Fibroblast of the aortic adventitia (primary cell): ENCODE measurements at places on chromosomes 3 and 15.
A peak's percentile ranks its signal among the peaks of the same experiment; 100 is the strongest.

DNA sequence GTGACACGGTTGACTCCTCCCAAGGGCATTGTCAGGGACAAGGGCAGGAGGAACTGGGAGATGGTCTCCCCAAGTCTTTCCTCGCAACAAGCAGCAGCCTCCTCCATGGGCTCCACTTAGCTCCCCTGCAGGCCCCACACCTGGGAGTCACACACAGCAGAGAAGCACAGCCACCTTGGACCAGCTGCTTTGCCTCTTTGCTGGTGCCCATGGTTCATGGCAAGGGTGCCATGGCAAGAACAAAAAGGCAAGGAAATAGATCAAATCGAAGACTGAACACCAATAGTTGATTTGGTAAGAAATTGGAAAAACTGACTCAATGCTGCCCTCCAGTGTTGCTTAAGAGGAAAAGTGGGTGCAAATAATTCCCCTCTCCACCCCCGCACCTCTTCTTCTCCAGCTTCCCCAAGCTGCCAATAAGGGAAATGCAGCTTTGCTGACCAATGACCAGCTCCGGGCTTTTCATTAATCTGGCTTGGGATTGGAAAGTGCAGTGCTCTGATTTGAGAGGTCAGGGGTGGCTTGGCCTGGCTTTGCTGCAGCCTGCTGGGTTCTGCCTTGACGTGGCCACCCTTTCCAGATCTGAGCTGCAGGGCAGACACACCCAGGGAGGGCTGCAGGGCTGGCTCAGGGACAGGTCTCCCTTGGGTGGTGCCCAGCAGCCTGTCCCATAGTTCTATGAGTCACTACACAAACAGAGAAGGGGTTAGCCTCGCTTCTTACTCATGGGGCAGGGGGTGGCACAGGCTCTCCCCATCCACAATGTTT lies 162.0 kb downstream of the KLF13 start:
- DNase-seq, result peak; percentile 96

DNA sequence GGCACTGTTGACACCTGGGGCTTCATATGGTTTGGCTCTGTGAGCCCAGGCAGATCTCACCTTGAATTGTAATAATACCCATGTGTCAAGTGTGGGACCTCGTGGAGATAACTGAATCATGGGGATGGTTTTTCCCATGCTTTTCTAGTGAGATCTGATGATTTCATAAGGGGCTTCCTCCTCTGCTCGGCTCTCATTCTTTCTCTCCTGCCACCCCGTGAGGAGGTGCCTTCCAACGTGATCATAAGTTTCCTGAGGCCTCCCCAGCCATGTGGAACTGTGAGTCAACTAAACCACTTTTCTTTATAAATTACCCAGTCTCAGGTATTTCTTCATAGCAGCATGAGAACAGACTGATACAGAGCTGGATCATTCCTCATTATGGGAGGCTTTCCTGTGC lies 655.9 kb upstream of the ADAMTS9 start:
- DNase-seq, result no peak

DNA sequence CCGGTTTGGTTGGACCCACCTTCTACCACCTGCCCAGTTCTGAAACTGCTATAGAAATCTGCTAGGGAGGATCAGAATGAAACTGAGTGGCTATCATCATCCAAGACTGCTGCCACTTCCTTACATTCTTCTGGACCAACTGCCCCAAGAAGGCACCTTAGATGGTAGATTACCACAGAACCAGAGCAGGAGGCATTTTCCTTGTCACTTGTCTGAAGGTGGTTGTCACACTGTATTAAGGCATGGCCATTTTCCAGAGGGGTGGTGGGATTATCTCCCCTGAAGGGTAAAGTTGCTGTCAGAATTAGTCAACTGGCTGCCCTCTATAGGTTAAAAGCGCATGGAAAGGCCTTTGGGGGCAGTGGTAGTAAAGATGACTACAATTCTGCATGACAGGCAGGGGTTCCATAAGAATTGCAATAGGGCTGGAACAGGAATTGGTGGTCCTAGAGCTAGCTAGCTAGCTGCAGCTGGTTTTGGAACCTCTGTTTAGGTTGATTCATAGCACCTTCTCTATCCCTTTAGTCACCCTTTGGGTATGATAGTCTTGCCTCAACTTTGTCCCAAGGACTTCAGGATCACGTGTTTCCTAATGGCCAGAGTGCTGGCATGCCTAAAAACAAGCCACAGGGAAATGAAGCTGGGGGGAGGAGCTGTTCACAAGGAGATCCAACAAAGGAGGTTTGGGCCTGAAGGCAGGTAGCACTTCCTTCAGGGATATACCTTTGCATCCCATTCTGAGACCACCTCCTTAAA lies 4.8 kb upstream of the CSPG5 start:
- no peak for DNase-seq

DNA sequence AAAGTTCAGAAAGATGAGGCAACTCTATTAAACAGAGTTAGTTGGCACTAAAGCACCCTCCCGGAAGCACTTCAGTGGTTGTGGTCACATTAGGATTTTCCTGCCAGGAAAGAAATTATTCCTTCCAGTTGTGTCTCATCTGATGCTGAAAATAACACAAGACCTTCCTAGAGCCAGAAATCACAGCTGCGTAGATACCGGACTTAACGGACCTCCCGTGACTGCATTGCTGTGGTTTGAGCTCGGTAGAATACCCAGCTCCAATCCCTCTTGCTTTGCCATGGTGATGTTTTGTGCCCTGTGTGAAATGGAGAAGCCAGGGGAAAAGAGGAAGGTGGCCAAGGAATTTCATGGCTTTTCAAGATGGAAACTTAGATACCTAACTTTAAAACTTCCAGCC lies 215.0 kb upstream of the IGF1R start:
- no peak for DNase-seq

GRCh38 chr15:83379579-83379959 lies 67.6 kb upstream of the SH3GL3 start:
- DNase-seq, result no peak

GRCh38 chr3:40172560-40172959 lies 136.9 kb upstream of the EIF1B start:
- DNase-seq, result no peak

DNA sequence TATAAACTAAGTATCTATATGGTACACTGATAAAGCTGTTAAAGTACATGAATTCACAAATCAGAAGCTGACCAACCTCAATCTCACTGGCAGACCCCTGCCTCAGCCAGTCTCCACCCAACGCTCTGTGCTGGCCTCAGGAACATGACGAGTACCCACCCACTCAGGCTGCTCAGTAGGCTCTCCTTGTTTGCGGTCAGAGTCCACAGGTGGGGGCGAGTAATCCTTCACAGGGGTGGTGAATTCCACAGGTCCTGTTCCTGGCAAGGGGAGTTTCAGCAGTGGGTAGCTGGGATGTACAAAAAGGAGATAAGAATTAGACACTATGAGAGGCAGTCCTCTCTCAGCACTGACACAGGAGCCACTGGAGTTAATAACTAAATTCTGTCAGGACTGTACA lies 40.9 kb downstream of the SCAP start:
- no peak for DNase-seq

- DNase-seq, result peak; percentile 21
These were observed 4.3 kb downstream of the PROS1 start for GRCh38 chr3:93969443-93969842.

DNA sequence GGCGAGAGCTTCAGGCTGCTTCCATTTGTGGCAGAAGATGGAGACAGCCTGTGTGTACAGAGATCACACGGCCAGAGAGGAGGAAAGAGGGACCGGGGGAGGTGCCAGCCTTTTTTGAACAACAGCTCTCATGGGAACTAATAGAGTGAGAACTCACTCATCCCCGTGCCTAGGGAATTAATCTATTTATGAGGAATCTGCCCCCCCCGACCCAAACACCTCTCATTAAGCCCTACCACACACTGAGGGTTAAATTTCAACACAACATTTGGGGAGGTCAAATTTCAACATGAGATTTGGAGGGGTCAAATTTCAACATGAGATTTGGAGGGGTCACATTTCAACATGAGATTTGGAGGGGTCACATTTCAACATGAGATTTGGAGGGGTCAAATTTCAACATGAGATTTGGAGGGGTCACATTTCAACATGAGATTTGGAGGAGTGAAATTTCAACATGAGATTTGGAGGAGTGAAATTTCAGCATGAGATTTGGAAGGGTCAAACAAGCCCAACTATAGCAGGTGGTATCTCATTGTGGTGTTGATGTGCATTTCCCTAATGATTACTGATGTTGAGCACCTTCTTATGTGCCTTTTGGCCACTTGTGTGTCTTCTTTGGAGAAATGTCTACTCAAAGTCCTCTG lies 20.6 kb upstream of the RFTN1 start:
- no peak for DNase-seq

DNA sequence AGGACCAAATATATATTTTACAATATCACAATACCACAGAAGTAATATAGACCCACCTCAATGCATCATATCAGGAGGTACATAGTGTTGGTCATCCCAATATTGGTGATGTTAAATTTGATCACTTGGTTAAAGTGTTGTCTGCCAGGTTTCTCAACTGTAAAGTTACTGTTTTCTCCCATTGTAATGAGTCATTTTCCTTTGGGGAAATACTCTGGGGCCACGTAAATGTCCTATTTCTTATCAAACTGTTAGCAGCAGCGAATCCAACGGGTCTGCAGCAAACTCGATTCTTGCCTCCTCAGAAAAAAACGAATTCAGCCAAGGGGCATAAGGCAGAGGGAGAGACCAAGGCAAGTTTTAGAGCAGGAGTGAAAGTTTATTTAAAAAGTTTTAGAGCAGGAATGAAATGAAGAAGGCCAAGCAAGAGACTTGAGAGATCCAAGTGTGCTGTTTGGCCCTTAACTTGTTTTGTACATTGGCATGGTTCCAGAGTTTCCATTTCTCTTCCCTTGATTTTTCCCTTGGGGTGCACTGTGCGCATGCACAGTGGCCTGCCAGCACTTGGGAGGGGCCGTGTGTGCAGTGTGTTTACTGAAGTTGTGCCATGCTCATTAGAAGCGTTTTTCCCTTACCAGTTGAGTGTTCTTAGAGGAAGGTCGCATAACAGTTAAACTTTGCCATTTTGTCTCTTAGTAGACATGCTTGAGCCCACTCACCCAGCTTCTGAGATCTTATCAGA lies 512.5 kb downstream of the AGBL1 start:
- DNase-seq, result no peak

DNA sequence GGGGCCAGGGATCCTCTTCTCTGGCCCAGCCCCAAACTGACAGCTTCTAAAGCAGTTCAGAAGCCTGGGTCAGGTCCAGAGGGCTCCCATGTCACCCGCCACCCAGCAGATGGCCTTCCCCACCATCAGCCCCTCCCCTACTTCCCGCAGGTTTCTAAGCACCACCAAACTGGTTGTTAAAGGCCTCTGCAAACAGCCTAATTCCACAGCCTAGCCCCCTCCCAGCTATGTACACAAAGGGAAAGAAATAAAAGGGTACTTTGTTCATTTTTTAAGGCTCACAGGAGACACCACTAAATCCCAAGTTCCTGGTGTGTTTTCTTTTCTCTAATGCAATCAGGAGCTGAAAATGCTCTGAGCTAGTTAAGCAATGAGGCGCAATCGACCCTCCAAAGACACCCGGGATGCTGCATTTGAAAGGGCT lies 30.6 kb downstream of the PLCH1 start:
- DNase-seq, result no peak

GRCh38 chr15:63930034-63930433 lies 96.3 kb upstream of the HERC1 start:
- DNase-seq, result no peak

DNA sequence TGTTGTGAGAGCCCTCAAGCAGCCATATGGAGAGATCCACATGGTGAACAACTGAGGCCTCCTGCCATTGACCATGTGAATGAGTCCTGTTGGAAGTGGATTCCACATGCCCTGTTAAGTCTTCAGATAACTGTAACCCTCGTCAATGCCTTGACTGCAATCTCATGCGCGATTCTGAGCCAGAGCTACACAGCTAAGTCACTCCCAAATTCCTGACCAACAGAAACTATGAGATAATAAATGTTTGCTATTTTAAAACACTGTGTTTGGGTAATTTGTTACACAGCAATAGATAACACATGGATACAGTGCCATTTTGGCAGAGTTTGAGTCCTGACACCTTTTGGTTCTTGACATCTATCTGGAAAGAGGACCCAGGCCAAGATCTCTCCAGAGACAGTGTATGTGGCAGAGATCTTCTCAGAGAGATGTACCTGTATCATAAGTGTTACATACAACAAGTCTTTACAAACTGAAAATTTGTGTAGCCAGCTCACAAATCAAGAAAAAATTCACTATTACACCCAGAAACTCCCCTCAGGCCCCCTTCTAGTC lies 34.5 kb upstream of the BNC1 start:
- no peak for DNase-seq

GRCh38 chr15:64894395-64895056 lies 17.2 kb upstream of the ANKDD1A start:
- DNase-seq, result no peak

DNA sequence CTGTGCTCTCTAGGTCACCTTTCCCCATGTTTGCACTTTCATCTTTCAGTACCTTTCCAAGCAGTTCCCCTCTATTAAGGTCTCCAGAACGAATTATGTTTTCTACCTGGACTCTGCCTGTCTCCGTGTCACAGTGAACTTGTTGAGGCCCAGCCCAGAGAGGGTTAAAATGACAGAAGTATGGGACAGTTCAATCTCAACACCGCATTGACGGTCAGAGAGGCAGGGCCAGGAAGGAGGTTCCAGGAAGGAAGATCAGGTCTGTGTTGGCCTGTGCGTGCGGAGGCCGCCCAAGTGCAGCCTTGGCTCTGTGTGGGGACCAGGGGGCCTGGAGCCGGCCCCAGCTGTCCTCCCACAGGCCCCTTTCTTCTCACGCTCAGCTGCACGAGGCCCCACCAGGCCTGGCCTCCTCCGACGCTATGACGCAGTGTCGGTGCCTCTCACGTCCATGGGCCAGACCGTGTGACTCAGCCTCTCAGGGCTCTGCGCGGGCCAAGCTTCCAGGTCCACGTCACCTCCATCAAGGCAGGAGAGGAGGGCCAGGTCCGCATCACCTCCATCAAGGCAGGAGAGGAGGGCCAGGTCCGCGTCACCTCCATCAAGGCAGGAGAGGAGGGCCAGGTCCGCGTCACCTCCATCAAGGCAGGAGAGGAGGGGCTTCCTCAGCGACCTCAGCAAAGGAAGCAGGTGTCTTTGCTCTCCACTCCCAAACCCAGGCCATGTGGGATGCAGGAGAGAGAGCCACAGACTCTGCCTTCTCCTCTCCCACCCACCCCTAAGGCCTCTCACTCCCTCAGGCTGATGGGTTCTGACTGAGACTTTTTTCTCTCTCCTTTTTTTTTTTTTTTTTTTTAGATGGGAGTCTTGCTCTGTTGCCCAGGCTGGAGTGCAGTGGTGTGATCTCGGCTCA lies 83.1 kb downstream of the CPN2 start:
- DNase-seq, result peak; percentile 57

GRCh38 chr3:63961891-63962290 lies 49.7 kb upstream of the SCAANT1 start:
- DNase-seq, result peak; percentile 54

GRCh38 chr3:97901313-97902248 lies 70.7 kb downstream of the RIOX2 start:
- DNase-seq, result peak; percentile 11

GRCh38 chr3:42194943-42195510 lies 71.0 kb downstream of the CCK start:
- no peak for DNase-seq
